ENCODE measurements at places on chromosomes 12 and 14.

- no peak for DNase-seq
These were observed 87.2 kb downstream of the CEP83 start for GRCh38 chr12:94372461-94372860.

- DNase-seq: peak; percentile 71
These were observed 21.3 kb downstream of the TBX3 start for GRCh38 chr12:114662512-114663177.

DNA sequence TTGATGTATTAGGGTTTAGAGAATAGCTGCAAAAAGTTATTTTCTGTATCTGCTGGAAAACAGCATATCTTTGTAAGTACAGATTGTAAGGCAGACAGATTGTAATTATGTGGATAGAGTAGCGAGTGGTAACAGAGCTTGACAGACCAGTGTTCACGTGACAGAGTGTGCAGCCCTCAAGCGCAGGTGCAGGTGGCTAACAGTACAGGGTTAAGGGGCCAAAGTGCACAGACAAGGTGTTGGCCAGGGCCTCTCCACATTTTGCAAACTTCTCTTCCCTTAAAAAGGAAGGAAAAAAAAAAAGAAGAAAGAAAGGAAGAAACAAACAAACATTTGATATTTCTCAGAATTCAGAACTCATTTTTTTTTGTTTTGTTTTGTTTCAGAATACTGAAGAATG lies 25.2 kb upstream of the KLHL42 start:
- DNase-seq: no peak

DNA sequence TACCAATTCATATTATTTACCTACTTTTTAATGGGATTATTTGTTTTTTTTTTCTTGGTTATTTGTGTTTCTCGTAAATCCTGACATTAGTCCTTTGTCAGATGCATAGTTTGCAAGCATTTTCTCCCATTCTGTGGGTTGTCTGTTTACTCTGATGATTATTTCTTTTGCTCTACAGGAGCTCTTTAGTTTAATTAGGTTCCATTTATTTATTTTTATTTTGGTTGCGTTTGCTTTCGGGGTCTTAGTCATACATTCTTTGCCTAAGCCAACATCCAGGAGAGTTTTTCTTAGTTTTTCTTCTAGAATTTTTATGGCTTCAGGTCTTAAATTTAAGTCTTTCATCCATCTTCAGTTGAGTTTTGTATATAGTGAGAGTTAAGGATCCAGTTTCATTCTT lies 289.9 kb downstream of the AKAP6 start:
- no peak for DNase-seq
